ENCODE measurements at places on chromosomes 2 and 18.

GRCh38 chr18:4060427-4061281 lies 394.5 kb downstream of the DLGAP1 start:
- DNase-seq, result no peak

DNA sequence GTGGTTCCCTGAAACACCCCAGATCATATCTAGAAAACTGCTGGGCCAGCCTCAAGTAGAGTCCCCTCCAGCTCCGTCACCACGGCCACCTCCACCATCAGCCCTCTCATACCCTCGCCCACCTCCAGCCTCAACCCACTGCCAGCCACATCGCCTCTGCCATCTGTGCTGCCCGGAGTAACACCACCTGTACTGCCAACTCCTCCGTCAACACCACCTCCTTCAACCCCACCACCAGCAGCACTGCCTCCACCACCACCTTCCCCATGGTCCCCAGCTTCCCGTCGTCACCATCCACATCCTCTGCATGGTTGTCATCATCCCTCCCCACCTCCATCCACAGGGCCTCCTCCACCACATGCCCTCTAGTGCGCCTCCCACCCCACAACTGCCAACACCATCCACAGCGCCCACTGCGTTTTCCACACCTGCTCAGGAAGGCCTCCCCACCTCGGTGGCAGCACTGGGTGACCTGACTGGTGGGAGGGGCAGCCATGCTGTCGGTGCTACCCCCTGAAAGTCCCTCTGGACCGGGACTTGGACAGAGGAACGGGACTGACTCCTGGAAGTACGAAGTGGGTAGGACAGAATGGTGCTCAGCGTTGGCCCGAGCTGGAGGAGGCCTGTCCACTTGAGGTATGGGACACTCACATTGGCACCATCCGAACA lies 1.6 kb downstream of the SNED1 start:
- DNase-seq, result peak; percentile 43

DNA sequence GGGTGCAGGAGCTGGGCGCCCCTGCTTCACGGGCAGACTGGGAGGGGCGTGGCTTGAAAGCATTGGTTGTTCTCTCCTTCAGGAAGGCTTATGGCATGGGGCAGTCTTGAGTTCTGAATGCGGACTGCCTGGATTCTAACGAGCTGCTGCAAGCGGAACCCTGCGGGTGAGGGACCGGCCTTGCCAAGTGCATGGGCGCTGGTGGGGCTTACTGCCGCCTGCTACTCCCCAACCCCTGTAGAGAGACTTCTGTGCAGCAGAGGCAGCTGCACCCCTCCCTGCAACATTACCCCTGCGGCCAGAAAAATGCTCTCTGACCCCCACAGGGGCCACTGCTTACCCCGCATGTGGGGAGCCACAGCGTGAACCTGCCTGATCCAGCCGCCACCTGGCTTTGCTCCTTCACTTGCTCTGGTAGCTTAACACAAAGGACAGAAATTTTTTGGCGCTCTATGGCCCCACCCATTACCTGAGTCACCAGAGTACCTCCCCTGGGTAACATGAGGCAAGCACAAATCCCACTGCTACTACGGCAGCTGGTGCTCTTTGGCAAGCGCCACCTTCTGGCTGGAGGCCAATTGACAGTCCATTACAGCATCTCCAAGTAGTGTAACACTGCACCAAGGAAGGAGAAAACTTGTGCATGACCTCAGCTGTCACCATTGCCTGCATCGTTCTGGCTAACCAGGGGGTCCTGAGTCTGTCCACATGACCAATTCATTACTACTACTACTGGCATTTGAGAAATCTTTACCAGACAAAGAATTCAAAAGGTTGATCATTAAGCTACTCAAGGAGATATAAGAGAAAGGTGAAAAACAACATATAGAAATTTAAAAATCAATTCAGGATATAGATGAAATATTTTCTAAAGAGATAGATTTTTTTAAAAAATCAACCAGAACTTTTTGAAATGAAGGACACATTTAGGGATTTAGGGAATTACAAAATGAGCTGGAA lies 35.4 kb downstream of the MYL12B start:
- DNase-seq, result peak; percentile 98

DNA sequence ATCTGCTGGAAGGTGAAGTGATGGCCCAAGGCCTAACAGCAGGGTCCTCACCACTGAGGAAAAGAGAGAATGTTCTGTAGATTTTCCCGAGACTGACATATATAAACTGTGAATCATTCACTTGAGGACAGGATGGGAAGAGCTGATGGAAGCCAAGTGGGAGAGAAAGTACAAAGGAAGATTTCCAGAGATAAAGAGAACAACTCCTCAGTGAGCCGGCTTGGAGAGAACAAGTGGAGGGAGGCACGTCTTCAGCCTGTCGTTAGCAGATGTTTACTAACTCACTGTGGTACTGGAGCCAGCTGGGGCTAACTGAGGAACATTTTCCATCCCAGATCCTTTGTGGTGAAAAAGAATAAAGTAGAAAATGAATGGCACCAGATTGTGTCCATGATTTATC lies 552.9 kb upstream of the TNP1 start:
- DNase-seq, result peak; percentile 61

- no peak for DNase-seq
Observed at GRCh38 chr2:38279201-38279600, 97.9 kb downstream of the ATL2 start.

- no peak for DNase-seq
Observed at GRCh38 chr2:68936427-68936826, 16.3 kb downstream of the GKN2 start.

- DNase-seq, result no peak
Observed at GRCh38 chr2:65370387-65371073, 61.9 kb downstream of the SPRED2 start.

DNA sequence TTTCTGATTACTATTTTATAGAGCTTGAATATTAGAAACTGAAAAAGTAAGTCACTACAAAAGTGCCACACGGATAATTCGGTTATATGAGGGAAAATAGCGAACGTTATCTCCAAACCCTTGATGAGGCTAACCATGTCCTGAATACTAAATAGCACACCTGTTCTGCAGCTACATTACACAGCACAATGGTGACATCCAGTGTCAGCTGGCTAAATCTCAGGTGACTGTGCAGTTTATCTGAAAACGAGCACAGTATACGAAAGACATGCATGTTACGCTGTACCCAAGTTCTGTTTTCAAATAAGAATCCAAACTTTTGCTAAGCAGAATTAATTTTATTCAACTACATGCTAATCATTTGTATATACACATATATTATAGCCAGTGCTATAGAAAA lies 9.0 kb downstream of the CCDC68 start:
- DNase-seq, result no peak

DNA sequence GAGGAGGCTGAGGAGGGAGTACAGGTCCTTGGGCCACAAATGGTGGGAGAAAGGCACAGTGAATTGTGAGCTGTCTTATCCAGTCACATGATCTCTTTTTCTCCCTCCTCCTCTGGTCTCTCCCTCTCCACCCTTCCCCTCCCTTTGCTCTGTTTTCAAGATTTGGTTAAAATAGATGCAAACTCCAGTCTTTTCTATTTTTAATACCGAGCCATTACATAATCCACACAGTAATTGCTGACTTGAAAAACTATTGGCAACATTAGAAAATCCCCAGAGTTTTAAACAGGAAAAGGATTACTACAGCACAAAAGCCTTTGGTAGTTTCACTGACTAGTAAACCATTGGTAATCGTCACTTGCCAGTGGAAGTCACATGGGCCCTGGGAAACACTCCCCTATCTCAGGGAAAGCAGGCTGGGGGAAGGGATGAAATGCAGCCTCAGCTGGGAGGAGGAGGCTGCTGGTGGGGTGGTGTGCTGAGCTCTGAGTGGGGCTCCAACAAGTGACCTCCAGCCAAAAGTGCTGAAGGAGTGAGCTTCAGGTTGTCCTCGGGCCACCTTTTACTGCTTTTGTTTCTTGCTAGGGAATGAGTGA lies 57.4 kb upstream of the PCBP1 start:
- DNase-seq, result peak; percentile 81

GRCh38 chr2:179849719-179850118 lies 11.7 kb downstream of the ZNF385B start:
- DNase-seq, result no peak

GRCh38 chr2:136407952-136408318 lies 290.0 kb upstream of the CXCR4 start:
- DNase-seq, result no peak

GRCh38 chr2:96959406-96960110 lies 26.8 kb downstream of the FAM178B start:
- no peak for DNase-seq

All from islet precursor cell (in vitro differentiated cells).